ENCODE measurements at places on chromosomes 2 and 18. TPM values are rescaled to one million over a fixed set of nuclear protein-coding genes. Genes with fewer than 3 reads are reported as not detected.
A peak's percentile ranks its signal among the peaks of the same experiment; 100 is the strongest.

GPBAR1 gene
- total RNA-seq: 0.30 TPM

DNA sequence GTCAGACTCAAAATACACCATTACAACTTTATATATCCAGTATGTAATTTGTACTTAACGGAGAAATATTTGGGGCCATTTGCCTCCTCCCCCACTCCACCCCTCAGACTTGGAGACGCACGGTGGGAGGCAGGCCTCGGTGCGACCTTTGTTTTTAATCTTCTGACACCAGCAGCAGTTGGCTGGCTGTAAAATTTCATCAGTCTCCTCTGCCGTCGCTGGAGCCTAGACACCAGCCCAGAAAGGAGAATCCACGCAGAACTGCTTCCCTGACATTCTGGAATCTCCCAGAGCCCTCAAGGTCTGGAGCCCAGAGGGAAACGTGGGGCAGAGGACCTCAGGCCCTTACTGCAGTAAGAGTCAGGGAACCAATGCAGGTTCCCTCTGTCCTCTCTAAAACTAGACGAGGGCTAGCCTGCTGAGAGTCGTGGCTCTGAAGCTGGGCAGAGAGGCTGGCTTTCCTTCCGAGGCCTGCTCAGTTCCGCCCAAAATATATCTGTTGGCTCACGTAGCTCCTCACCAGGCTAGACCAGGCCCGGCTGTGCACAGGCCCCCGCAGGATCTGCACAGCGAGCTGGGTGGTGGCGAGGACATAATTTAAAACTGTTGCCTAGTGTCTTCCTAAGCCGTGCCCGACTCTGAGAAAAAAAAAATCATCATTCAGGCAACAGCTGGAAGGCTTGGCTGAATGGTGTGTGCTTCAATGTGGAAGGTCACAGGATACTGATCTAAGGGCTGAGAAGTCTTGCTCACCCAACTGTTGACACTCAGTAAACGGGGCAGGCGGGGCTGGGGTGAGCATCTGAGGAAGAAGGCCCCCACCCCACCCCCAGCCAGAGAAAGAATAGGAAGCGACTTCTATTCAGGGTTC lies 40.4 kb downstream of the EN1 start:
- no peak for DNase-seq

RTP5 gene
- total RNA-seq: not detected

- no peak for DNase-seq
Measured at GRCh38 chr18:24054130-24054529, 39.6 kb downstream of the TTC39C start.

GRCh38 chr2:46956981-46957531 lies 41.5 kb upstream of the MCFD2 start:
- no peak for DNase-seq

DNA sequence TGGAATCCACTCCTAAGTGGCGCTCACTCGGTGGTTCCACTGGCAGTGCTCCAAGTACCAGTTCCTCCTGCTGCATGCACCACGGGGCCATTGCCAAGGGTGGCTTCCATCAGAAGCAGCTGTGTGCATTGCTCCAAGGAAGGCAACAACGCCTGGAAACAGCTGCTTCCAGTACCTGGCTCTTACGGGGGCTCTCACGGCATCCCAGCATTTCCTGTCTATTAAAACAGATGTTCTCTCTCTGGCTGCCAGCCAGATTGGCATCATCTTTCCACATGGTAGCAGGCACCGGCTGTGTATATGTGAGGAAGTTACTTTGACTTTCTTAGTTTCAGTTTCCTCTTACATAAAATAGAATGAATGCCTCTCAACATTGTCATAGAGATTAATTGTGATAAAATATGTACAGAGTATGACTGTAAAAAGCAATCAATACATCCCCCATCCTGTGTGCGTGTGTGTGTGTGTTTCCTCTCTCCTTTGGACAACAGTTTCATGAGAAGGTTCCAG lies 84.9 kb downstream of the CMPK2 start:
- peak; percentile 89 for DNase-seq

WNT10A gene
- 0.47 TPM for total RNA-seq
